CD4-positive, alpha-beta memory T cell (primary cell): ENCODE measurements at places on chromosomes 1 and 21. TPM values are rescaled to one million over a fixed set of nuclear protein-coding genes. Genes with fewer than 3 reads are reported as not detected.

Gene NME7
- polyA plus RNA-seq: 22.8 TPM

Gene L1TD1
- polyA plus RNA-seq: not detected

Gene ACTRT2
- polyA plus RNA-seq: not detected

Gene FCRL4
- not detected for polyA plus RNA-seq

Gene PROK1
- polyA plus RNA-seq: not detected

Gene CHTOP
- polyA plus RNA-seq: 42.2 TPM

Gene NOS1AP
- not detected for polyA plus RNA-seq

GRCh38 chr1:208205216-208206013 lies 38.8 kb downstream of the PLXNA2 start:
- no peak for DNase-seq

- no peak for DNase-seq
These were observed 96.5 kb downstream of the TGFBR3 start for GRCh38 chr1:91789273-91789997.

DNA sequence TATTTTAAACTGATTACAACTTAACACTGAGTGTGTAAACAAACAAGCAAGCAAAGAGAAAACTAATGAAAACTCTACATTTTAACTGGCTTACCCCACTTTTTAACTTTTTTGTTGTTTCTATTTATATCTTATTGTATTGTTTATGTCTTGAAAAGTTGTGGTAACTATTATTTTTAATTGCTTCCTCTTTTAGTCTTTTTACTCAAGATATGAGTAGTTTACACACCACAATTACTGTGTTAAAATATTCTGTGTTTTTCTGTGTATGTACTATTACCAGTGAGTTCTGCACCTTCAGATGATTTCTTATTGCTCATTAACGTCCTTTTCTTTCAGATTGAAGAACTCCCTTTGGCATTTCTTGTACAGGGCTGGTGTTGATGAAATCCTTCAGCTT lies 4.7 kb upstream of the HHAT start:
- no peak for DNase-seq

DNA sequence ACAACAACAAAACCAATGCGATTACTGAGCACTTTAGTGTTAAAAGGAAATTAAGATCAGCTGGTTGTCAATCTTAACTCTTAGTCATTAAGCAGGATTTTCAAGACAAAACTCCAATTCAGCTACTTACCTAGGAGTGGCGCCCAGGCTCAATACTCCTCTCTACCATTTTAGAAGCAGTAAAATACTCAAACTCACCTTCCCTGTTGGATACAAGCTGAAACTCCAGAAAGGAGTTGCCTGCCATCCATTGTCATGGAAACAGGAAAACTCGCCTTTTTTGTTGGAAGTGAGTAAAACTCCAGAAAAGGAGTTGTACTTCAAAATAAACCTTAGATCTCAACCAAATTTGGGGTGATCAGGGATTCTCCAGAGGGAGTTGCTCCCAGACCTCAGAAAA lies 127.0 kb upstream of the F3 start:
- DNase-seq: no peak

GRCh38 chr1:160425847-160426246 lies 25.5 kb downstream of the VANGL2 start:
- no peak for DNase-seq

DNA sequence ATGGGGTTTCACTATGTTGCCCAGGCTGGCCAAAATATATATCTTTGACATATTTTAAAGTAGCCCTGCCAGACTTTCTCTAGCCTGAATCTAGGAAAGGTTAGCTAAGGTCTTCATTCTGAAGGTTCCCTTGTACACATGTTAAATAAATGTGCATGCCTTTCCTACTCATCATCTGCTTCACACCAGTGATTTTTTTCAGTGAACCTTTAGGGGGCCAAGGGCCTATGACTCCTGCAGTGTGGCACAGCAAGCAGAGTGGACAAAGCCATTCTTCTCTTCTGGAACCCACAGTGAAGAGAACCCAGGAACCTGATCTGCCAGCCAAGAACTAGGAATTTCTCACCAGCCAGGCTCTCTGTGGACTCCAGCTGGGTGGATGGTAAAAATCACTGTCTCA lies 22.9 kb downstream of the CBR1 start:
- DNase-seq: no peak

- DNase-seq: no peak
These were observed 98.7 kb upstream of the PRMT6 start for GRCh38 chr1:106957795-106958194.

DNA sequence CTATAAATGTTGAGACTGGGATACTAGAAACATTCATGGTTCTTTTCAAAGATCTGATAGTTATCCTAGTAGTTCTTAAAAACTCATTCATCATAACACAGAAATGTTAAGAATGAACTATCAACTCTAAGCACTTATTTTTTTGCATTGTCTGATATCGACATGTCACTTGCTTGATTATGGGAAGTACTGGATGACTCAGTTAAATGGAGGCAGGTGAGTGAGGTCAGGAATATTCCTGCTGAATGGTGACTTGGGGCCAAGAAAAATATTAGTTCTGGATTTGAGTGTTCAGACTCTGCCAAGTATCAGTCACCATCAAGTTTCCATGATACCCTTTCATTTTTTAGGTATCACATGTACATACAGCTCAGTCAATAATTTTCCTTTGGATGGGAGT lies 63.6 kb downstream of the NEK7 start:
- DNase-seq: no peak

- DNase-seq: no peak
These were observed 6.3 kb downstream of the ITSN1 start for GRCh38 chr21:33648555-33648954.

DNA sequence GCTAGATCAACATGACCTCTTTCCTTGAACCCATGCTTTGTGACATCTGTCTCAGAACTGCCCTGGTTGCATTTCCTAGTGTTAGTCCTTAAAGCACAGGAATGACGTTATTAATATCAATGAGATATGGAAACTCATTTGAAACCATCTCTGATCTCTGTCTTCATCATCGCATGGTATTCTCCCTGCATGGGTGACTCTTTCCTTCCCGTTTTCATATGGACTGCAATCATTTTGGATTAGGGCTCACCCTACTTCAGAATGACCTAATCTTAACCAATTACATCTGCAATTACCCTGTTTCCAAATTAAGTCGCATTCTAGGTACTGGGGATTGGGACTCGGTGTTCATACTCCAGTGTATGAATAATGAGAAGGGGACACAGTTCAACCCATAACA lies 41.7 kb upstream of the DISC1 start:
- DNase-seq: no peak

DNA sequence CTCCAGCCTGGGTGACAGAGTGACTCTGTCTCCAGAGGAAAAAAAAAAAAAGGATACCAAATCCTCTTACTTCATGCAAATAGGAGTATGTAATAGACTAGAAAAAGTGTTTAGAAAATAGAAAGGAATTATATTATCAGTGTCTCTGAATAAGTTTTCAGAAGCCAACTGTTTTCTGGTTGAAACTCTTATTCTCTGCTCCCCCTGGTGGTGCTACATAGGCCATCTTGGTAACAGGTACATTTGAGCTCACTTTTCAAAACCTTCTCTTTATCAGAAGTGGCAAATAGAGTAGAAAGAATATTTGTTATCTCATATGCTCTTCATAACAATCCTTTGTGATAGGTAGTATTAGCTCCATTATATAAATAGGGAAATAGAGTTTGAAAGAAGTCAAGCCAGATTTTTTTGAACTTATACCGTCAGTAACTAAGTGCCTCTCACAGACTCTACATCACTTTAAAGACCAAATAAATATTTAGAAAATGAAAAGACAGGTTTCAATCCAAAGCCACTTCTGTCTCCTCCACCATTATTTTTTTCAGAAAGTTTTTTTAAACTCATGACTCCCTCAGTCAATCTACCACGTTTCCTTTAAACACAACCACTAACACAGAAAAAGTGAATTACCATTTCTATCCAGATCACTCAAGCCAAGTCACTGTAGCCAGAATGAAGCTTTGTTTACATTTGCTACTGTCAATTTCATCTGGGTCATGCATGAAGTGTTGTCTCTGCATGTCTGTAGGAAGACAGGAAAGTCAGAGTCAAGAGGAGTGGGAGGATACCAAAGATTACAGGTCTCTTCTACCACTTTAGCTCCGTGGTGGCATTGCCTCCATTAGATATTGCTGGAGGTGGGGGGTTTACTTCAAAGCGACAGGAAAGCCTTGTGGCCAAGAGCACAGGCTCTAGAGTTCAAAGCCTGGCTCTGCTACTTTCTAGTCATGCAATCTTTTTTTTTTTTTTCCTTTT lies 45.6 kb downstream of the IL23R start:
- DNase-seq: peak; percentile 53

- no peak for DNase-seq
These were observed 75.8 kb upstream of the GNG4 start for GRCh38 chr1:235725434-235725833.

GRCh38 chr1:237124856-237125462 lies 83.0 kb downstream of the RYR2 start:
- no peak for DNase-seq

GRCh38 chr1:32142446-32143301 lies 34.8 kb downstream of the KPNA6 start:
- no peak for DNase-seq

DNA sequence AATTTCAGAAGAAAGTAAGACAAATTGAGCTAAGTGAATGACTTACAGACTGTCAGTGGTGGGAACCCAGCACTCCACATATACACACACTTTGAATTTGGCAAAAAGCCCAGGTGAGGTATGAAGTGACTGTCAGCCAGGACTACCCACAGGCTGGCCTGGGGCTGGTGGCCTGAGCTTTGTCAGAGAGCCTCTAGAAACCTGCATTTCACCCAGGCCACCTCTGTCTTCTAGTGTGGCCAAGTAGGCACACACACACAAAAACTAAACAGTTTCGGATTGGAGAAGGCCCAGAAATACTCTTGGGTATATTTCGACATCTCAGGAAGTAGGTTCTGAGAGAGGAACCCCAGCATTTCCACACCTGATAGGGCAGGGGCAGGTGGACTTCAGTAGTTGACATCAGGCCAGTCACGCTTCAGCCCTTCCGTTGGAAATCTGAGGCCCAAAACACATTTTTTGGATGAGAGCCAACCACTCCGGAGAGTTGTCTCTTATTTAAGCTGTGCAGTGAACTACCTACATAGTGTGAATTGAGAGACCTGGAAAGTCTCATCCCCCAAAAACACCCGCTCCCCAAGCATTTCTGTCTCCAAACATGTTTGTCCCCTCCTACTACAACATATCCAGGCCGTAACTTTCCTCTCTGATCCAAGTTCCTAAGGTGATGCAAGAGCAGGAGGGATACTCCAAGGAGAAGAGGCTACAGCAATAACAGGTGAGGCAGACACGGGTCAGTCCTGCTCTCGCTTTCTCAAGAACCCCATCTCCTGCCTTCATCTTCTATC lies 167.2 kb upstream of the PROX1 start:
- no peak for DNase-seq

- DNase-seq: no peak
These were observed 71.9 kb upstream of the EFHD2 start for GRCh38 chr1:15337656-15338402.
